Right atrium auricular region (tissue), 2 donors: ENCODE measurements at places on chromosomes 4 and X. TPM values are rescaled to one million over a fixed set of nuclear protein-coding genes. Genes with fewer than 3 reads are reported as not detected.

GRCh38 chr4:81424336-81424735 is 47.4 kb downstream of the RASGEF1B start:
- DNase-seq, result no peak

DNA sequence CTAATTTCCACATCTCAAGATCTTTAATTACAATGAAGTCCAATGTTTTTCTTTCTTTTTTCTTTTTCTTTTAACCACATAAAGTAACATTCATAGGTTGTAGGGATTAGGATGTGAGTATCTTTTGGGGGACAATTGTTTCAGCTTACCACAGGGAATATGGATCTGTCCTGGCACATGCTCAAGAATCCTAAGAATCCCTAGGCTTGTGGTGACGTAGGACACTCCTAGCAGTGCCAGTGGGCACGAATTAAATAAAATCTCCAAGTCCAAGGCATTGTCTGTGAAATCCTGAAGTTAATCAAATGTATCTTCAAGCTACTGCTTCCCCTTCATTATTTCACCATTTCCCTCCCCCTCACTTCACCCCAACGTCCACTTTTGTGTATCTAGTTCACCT is 2.6 kb upstream of the LAS1L start:
- no peak for DNase-seq

The GASK1B gene
- total RNA-seq, result 56.9 TPM

The DCX gene
- not detected for total RNA-seq
